ENCODE measurements at places on chromosomes 16 and 17.

DNA sequence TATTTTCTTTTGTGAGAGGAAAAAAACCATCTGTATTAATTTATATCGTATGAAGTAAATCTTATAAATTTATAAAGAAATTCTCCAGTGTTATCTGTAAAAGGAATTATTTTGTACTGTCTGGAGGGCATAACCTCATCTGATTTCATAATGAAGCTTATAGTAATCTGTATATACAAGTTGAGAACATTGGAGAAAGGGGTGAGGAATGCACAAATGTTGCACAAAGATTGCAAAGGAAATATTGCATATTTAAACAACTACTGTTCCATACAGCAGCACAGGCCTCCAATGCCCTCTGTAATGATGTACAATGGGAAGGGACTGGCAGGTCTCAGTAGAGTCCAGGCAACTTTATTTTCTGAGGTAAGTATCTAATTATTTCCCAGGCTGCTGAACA is 50.8 kb upstream of the KCNJ16 start:
- DNase-seq, result no peak

DNA sequence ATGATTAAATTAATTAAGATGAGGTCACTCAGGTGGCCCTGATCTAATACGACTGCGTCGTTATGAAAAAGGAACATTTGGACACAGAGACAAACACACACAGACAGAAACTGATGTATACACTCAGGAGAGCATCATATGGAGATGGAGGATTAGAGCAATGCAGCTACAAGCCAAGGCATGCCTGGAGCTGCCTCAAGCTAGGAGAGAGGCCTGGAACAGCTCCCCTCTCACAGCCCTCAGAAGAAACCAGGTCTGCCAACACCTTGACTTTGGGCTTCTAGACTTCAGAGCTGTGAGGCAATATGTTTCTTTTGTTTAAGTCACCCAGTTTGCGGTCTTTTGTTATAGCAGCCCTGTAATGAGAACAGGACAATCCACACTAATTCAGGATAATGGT is 318.9 kb downstream of the HS3ST3B1 start:
- DNase-seq, result no peak

- DNase-seq, result no peak
Observed at GRCh38 chr16:35747658-35748455, 2288.4 kb downstream of the TP53TG3F start.

GRCh38 chr16:88471115-88471514 is 18.0 kb downstream of the ZFPM1 start:
- no peak for DNase-seq

GRCh38 chr17:38709864-38710603 is 5.0 kb downstream of the MLLT6 start:
- no peak for DNase-seq

GRCh38 chr17:71883845-71884244 is 237.0 kb upstream of the SOX9 start:
- no peak for DNase-seq

- DNase-seq, result no peak
Observed at GRCh38 chr16:27364493-27365141, 37.4 kb upstream of the IL21R start.

- DNase-seq, result no peak
Observed at GRCh38 chr16:2472885-2473445, 1.9 kb downstream of the NTN3 start.

Measured in amniotic stem cell (primary cell).